ENCODE measurements at places on chromosomes 3 and 15. TPM values are rescaled to one million over a fixed set of nuclear protein-coding genes. Genes with fewer than 3 reads are reported as not detected.

- H3K36me3 ChIP-seq = no peaks in the 10 kb centered on the region
- no peaks in the 10 kb centered on the region for H3K27me3 ChIP-seq
- H3K27ac ChIP-seq = peak overlapping the region; percentile 14
- no peaks in the 10 kb centered on the region for H3K4me1 ChIP-seq
Observed at GRCh38 chr15:32849769-32850668, 132.2 kb downstream of the GREM1 start.

DNA sequence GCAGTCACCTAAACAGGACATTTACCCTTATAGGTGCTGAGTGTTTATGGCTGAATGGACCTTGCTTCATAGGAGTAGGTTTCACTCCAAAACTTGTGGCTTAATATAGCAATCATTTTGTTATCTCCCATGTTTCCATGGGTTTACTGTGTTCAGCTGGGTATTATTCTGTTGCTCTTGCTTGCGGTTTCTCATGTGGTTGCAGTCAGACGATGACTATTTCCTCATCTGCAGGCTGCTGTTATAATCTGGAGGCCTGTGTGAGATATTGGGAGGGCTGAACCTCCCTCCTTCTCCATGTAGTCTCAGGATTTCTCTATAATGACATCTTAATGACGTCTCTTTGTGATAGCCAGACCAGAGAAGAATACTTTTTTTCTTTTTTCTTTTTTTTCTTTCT lies 98.1 kb downstream of the ZPLD1 start:
- H3K4me3 ChIP-seq = no peak overlapping the region
- no peak for DNase-seq
- H3K27ac ChIP-seq = no peak overlapping the region
- no peaks in the 10 kb centered on the region for H3K36me3 ChIP-seq

GRCh38 chr15:38021259-38021658 lies 86.8 kb downstream of the TMCO5A start:
- DNase-seq = no peak
- no peak overlapping the region for H3K4me3 ChIP-seq
- H3K36me3 ChIP-seq = no peaks in the 10 kb centered on the region
- no peaks in the 10 kb centered on the region for H3K4me1 ChIP-seq
- H3K27me3 ChIP-seq = no peaks in the 10 kb centered on the region
- H3K27ac ChIP-seq = no peak overlapping the region

DNA sequence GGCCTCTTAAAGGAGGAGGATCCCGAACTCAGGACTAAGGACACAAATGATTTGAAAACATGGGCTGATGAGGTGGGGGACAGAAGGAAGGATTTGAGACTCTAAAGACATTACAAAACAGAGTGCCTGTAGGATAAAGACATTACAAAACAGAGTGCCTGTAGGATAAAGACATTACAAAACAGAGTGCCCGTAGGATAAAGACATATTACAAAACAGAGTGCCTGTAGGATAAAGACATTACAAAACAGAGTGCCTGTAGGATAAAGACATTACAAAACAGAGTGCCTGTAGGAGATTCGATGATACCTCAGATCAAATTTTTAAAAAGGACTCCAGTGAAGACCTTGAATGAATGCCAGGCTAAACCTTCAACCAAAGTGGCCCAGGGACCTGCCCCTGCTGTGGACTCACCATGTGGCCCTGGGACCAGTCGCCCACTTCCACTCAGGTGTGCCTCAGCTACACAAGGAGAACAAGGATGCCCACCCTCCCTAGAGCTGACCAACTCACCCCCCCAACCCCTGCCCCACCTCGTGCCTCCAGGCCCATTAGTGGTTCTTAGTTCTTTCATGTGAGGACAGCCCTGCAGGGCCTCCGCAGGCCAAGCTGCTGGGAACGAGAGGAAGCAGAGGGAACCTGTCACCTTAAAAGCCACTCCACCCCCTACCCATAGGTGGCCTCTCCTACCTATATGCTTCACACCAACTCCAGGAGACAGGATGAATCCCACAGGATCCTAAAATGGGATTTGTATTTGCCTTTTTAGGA lies 59.8 kb downstream of the SH3BP5 start:
- no peaks in the 10 kb centered on the region for H3K36me3 ChIP-seq
- peaks cover 66% of the 10 kb centered on the region for H3K4me1 ChIP-seq
- no peak for DNase-seq
- no peak overlapping the region for H3K4me3 ChIP-seq

- H3K36me3 ChIP-seq = no peaks in the 10 kb centered on the region
- DNase-seq = no peak
- H3K4me3 ChIP-seq = no peak overlapping the region
Observed at GRCh38 chr15:90987561-90988141, 6.7 kb downstream of the PRC1 start.

Gene MESP1
- total RNA-seq = 0.49 TPM

DNA sequence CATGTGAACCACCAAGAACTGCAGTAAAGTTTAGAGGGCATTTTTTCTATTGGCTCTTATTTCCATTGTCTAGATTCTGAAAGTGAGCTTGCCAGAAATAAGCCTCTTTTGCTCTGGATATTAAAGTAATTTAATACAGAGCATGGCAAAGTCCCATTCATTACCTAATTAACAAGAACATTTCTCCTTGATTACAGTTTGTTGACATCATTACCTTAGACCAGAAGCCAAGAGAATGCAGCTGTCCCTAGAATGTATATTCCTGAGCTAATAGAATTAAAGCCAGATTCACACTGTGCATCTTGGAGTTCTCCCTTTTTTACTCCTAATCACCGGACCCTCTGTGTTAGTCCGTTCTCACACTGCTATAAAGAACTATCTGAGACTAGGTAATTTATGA lies 46.4 kb upstream of the TM4SF4 start:
- H3K4me3 ChIP-seq = no peak overlapping the region
- no peak overlapping the region for H3K27ac ChIP-seq
- H3K27me3 ChIP-seq = no peaks in the 10 kb centered on the region
- no peak for DNase-seq
- no peaks in the 10 kb centered on the region for H3K36me3 ChIP-seq

Gene TRIM42
- not detected for total RNA-seq

Gene IL17RE
- 16.1 TPM for total RNA-seq

Gene FGF7
- 7.2 TPM for total RNA-seq

Gene LRRC2
- 1.7 TPM for total RNA-seq

DNA sequence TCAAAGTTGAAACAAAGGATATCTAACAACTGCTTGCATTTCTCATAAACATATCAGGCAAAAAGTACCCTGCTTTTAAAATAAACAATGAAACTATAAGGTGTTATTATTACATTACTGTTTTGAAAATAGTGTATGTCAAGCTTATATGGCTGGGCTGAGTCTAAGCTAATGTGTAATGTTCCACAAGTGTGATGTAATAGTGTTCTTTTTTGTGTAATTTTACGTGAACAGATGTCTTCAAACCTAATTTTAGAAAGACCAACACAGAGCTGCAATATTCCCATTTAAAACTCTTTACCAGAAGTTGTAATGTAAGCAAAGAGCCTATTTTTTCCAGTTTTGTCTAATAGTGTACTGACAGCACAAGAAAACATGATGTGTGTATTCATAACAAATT lies 34.0 kb downstream of the MINDY2 start:
- H3K4me1 ChIP-seq = no peaks in the 10 kb centered on the region
- no peak overlapping the region for H3K27ac ChIP-seq
- no peak overlapping the region for H3K4me3 ChIP-seq
- peaks cover 5% of the 10 kb centered on the region for H3K36me3 ChIP-seq
- no peaks in the 10 kb centered on the region for H3K27me3 ChIP-seq
- DNase-seq = no peak

DNA sequence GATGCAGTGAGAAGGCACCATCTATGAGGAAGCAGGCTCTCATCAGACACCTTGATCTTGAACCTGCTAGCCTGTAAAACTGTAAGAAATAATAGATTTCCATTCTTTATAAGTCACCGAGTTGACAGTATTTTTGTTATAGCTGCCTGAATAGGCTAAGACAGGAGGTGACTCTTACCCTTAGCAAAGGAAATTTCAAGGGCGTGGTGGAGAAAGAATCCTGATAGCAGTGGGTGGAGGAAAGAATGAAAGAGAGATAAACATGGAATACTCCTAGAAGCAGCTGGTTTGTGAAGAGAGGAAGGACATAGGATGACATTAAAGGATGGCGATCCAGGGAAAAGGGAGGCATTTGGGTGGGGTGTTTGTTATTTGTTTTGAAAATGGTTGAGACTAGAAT lies 41.4 kb downstream of the SIDT1 start:
- H3K4me1 ChIP-seq = no peaks in the 10 kb centered on the region
- no peaks in the 10 kb centered on the region for H3K36me3 ChIP-seq
- no peak overlapping the region for H3K4me3 ChIP-seq
- H3K27me3 ChIP-seq = no peaks in the 10 kb centered on the region
- DNase-seq = no peak

Gene GOLGA6L10
- 0.34 TPM for total RNA-seq

DNA sequence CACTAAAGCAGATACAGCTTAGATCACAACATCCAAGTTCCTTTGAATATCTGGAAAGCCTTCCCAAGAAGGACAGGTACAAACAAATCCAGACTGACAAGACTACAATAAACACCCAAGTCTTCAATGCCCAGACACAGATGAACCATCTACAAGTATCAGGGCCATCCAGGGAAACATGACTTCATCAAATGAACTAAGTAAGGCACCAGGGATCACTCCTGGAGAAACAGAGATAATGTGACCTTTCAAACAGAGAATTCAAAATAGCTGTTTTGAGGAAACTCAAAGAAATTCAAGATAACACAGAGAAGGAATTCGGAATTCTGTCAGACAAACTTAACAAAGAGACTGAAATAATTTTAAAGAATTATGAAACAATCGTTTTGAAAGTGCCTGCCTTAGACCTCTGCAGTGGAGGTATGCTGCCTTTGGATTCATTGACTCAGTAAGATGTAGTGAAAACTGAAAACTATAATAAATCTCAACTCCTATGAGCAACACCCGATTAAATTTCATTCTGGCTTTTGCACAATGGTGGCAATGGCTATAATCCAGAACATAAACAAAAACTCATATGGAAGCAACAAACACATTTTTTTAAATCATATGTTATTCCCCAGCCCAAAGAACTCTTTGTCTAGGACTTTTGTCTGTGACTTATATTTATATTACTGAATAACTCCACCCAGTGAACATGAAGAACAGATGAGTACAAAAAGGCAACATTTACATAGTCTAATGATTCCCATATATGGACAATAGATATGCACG lies 12.6 kb upstream of the COL8A1 start:
- no peak overlapping the region for H3K27ac ChIP-seq
- H3K4me1 ChIP-seq = no peaks in the 10 kb centered on the region
- H3K4me3 ChIP-seq = no peak overlapping the region
- H3K27me3 ChIP-seq = no peaks in the 10 kb centered on the region

Gene CD200
- 2.4 TPM for total RNA-seq

Gene SLC24A5
- total RNA-seq = not detected

Gene MESP2
- total RNA-seq = not detected

- H3K27me3 ChIP-seq = no peaks in the 10 kb centered on the region
- H3K36me3 ChIP-seq = no peaks in the 10 kb centered on the region
- H3K4me3 ChIP-seq = no peak overlapping the region
Observed at GRCh38 chr15:101558221-101558941, 68.9 kb upstream of the PCSK6 start.

- H3K4me1 ChIP-seq = no peaks in the 10 kb centered on the region
- H3K4me3 ChIP-seq = no peak overlapping the region
- H3K27ac ChIP-seq = no peak overlapping the region
- DNase-seq = no peak
- H3K27me3 ChIP-seq = no peaks in the 10 kb centered on the region
Observed at GRCh38 chr15:36944442-36944841, 155.9 kb downstream of the MEIS2 start.

Gene VIPR1
- total RNA-seq = 97.8 TPM

GRCh38 chr3:16839271-16840100 lies 45.3 kb upstream of the PLCL2 start:
- DNase-seq = no peak
- no peaks in the 10 kb centered on the region for H3K27me3 ChIP-seq
- peaks cover 15% of the 10 kb centered on the region for H3K4me1 ChIP-seq

DNA sequence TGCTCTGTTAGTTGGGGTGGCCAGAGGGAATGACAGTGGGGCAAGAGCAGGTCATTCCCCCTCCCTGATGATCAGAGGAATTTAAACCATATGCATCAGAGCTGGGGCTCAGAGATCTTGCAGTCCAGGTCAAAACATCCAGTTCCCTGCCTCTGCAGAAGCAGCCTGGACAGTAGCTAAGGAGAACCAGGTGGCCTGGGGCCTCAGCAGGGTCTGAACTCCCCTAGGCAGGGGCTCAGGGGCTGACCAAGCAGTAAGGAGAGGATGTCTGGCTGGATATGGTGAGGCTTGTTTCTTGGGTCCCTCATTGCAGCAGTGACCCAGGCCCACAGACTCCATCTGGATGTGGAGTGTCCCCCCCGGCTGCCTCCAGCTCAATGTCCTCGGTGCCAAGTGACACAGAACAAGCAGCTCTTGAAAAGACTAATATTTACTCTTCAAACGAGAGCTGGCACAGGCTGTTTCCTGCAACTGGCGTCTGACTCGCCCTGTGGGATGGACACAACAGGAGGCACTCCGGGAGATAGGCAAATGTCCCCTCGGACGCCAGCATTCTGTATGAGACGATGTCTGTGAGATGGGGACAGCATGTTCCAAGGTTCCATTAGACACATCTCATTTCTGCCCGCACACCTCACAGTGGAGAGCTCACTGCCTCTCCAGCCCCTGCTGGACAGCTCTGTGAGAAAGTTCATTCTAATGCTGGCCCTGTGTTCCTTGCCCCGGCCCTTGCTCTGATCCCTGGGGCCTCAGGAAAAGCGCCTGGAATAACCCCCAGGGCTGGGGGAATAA lies 37.1 kb downstream of the SEC22C start:
- DNase-seq = peak; percentile 87
- H3K4me3 ChIP-seq = no peak overlapping the region
- H3K27me3 ChIP-seq = no peaks in the 10 kb centered on the region
- peaks cover 78% of the 10 kb centered on the region for H3K4me1 ChIP-seq

Data from upper lobe of left lung (tissue), 6 donors.